Left ventricle myocardium inferior (tissue), 1 donor: ENCODE measurements at places on chromosomes 6 and 20. TPM values are rescaled to one million over a fixed set of nuclear protein-coding genes. Genes with fewer than 3 reads are reported as not detected.
A peak's percentile ranks its signal among the peaks of the same experiment; 100 is the strongest.

GRCh38 chr6:43465948-43466347, 10.6 kb upstream of the DLK2 start:
- no peak overlapping the region for H3K27ac ChIP-seq
- no peak overlapping the region for H3K4me3 ChIP-seq
- no peak for DNase-seq
- H3K4me1 ChIP-seq = peaks cover 25% of the 10 kb centered on the region
- no peaks in the 10 kb centered on the region for H3K36me3 ChIP-seq

DNA sequence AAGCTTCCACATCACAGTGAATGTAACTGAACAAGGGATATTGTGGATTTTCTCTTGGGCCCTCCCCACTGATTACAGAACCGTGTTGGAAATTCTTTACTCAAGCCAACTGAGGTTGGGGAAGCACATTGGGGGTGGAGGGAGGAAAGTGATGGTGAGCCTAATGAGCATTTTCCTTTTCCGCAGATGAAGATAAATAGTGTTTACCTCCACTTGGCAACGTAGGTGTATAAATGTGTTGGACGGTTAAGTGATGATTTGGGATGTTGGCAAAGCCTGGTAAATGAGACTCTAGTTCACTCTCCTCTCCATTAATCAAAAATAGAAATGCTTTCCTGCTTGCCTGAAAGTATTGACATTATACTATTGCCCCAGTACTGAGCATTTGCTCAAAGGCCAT, 27.1 kb upstream of the NRN1 start:
- no peaks in the 10 kb centered on the region for H3K27me3 ChIP-seq
- no peaks in the 10 kb centered on the region for H3K4me1 ChIP-seq

Gene IL17F
- not detected for total RNA-seq

Gene EYS
- 0.08 TPM for total RNA-seq

GRCh38 chr6:134814076-134814695, 135.7 kb downstream of the ALDH8A1 start:
- H3K36me3 ChIP-seq = no peaks in the 10 kb centered on the region
- no peaks in the 10 kb centered on the region for H3K27me3 ChIP-seq
- no peak overlapping the region for H3K4me3 ChIP-seq
- no peaks in the 10 kb centered on the region for H3K4me1 ChIP-seq
- no peak overlapping the region for H3K27ac ChIP-seq
- no peak for DNase-seq

DNA sequence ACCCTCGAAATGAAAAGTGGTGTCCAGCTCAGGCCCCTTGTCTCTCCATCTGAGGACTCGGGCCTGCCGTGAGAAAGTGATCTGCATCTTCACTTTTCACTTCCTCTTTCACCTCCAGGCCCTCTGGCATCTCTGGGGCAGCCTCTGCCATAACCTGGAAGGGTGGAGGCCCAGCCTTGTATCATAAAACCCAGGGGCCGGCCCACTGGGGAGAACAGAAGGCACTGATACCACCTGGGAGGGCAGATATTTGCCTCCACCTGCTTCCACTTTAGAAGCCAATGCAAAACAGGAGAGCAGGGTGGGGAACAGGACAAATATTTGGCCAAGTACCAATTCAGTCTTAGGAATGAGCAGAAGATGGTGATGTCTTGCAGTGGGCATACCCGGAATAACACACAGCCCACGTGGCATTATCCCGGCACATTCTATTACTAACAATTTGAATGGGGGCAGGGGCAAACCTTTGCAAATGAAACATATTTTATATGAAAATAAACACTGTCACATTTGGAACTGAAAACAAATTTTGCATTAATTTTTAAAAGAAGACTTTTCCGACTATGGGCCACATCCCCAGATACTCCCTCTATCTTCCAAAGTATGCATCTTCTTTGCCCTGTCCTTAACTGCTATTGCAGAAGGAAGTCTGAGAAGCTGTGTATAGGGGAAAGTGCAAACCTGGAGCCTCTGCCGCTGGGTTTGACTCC, 69.2 kb upstream of the TBC1D7 start:
- no peaks in the 10 kb centered on the region for H3K36me3 ChIP-seq
- H3K27me3 ChIP-seq = no peaks in the 10 kb centered on the region
- peak overlapping the region; percentile 74 for H3K27ac ChIP-seq
- H3K4me3 ChIP-seq = no peak overlapping the region

GRCh38 chr20:49750611-49751396, 37.1 kb upstream of the B4GALT5 start:
- peaks cover 27% of the 10 kb centered on the region for H3K4me1 ChIP-seq
- peak overlapping the region; percentile 28 for H3K27ac ChIP-seq
- DNase-seq = no peak
- H3K27me3 ChIP-seq = no peaks in the 10 kb centered on the region
- no peaks in the 10 kb centered on the region for H3K36me3 ChIP-seq
- no peak overlapping the region for H3K4me3 ChIP-seq

- H3K4me1 ChIP-seq = peaks cover 18% of the 10 kb centered on the region
- H3K27me3 ChIP-seq = no peaks in the 10 kb centered on the region
- DNase-seq = no peak
- H3K36me3 ChIP-seq = no peaks in the 10 kb centered on the region
Observed at GRCh38 chr6:105263685-105264610, 84.1 kb upstream of the POPDC3 start.

Gene SPATS1
- total RNA-seq = not detected

Gene PTGIS
- total RNA-seq = 26.3 TPM

- no peak for DNase-seq
- H3K36me3 ChIP-seq = peaks cover 39% of the 10 kb centered on the region
- no peaks in the 10 kb centered on the region for H3K27me3 ChIP-seq
Observed at GRCh38 chr6:35428421-35429149, 23.6 kb upstream of the FANCE start.

Gene CTNNBL1
- 58.8 TPM for total RNA-seq

- no peak for DNase-seq
- no peak overlapping the region for H3K27ac ChIP-seq
- H3K4me1 ChIP-seq = no peaks in the 10 kb centered on the region
- no peaks in the 10 kb centered on the region for H3K36me3 ChIP-seq
Observed at GRCh38 chr6:77180326-77180725, 283.0 kb downstream of the HTR1B start.

Gene SLC17A4
- not detected for total RNA-seq

Gene SMOC2
- 14.4 TPM for total RNA-seq

- peak overlapping the region; percentile 11 for H3K27ac ChIP-seq
- peak; percentile 46 for DNase-seq
- H3K4me3 ChIP-seq = no peak overlapping the region
- no peaks in the 10 kb centered on the region for H3K27me3 ChIP-seq
- H3K4me1 ChIP-seq = peaks cover 46% of the 10 kb centered on the region
Observed at GRCh38 chr6:150711584-150712504, 112.2 kb downstream of the PLEKHG1 start.

Gene FAM83C
- not detected for total RNA-seq

GRCh38 chr6:97586344-97586743, 303.3 kb upstream of the MMS22L start:
- no peaks in the 10 kb centered on the region for H3K4me1 ChIP-seq
- no peaks in the 10 kb centered on the region for H3K36me3 ChIP-seq
- no peak overlapping the region for H3K27ac ChIP-seq
